ENCODE measurements at places on chromosomes 12 and 14. TPM values are rescaled to one million over a fixed set of nuclear protein-coding genes. Genes with fewer than 3 reads are reported as not detected.

GRCh38 chr12:49965836-49966235 lies 4.2 kb downstream of the AQP5 start:
- H3K27me3 ChIP-seq, result peaks cover 6% of the 10 kb centered on the region
- H3K4me1 ChIP-seq, result peaks cover 39% of the 10 kb centered on the region
- H3K36me3 ChIP-seq, result no peaks in the 10 kb centered on the region
- H3K27ac ChIP-seq, result no peak overlapping the region

DNA sequence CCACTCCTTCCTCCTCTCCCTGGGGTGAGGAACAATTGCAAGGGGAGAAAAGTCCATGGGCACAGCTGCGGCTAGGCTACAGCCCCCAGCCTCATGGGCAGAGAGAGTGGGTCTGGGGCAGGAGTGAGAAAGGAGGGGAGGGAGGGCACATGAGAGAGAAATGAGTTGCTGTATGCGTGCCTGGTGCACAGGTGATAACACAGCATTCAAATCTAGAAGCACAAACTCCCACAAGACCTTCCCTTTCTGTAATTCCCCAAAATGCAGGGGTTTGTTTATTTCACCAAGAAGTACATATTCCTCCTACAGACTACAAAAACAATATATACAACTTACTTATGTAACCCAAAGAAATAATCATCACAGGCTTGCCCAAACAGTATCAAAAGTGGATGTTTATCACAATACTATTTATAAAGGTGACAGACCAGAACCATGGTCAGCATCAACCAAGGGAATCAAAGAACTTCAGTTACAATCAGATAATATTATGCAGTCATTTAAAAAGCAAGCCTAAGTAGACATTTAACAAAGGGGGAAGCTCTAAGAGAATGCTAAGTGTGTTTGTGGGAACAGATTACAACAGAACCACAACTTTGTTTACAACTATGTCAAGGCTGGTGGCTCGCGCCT lies 54.2 kb downstream of the ITPK1 start:
- no peaks in the 10 kb centered on the region for H3K36me3 ChIP-seq
- no peaks in the 10 kb centered on the region for H3K27me3 ChIP-seq
- no peak overlapping the region for H3K27ac ChIP-seq
- DNase-seq, result no peak
- H3K4me3 ChIP-seq, result no peak overlapping the region

PLEKHG7 gene
- total RNA-seq, result 1.6 TPM

TROAP gene
- total RNA-seq, result not detected

- H3K4me3 ChIP-seq, result no peak overlapping the region
- no peak for DNase-seq
- H3K27ac ChIP-seq, result peak overlapping the region; percentile 74
These were observed 85.7 kb downstream of the KIF26A start for GRCh38 chr14:104224131-104224505.

IL22 gene
- not detected for total RNA-seq

CLEC1A gene
- 1.3 TPM for total RNA-seq

FOXN3 gene
- 61.6 TPM for total RNA-seq

DNA sequence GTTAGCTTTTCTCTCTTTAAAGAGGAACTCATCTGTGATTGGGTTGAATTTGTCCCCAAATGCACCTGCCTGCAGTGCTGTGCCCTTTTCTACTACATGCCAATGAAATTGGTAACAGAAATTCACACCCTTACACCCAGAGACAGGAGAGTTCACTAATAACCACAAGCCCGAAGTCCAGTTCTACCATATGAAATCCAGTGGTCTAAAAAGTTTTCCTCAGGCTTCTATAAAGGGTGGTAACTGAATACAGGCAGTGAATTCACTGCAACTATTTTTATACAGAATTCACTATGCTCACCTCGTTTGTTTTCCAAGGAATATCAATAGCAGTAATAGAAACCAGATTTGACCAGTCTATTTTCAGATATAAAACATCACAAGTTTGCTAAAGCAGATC lies 31.5 kb upstream of the SOS2 start:
- no peak overlapping the region for H3K4me3 ChIP-seq
- H3K36me3 ChIP-seq, result no peaks in the 10 kb centered on the region
- no peaks in the 10 kb centered on the region for H3K4me1 ChIP-seq

DNA sequence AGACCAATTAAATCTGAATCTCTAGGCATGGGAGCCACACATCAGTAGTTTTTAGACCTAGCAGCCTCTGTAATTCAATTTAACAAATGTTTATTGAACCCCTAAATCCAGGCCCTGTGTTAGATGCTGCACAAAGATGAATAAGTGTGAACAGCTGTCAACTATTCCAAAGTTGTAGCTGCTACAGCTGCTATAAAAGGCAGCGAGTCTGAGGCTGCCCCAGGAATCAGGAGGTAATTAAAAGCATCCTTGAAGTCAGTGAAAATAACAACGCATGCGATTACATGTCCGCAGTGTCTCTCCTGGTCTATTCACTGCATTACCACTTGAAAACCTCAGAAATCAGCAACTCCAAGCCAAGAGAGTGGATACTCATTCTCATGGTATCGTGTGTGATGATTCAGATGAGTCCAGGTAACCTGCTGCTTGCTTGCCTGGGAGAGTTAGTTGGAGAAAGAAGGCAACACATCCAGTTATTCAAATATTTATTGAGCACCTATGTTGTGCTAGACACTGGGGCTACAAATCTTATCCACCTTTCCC lies 34.9 kb upstream of the DDHD1 start:
- no peak overlapping the region for H3K4me3 ChIP-seq
- no peak for DNase-seq
- no peak overlapping the region for H3K27ac ChIP-seq
- no peaks in the 10 kb centered on the region for H3K27me3 ChIP-seq

RPL41 gene
- 2,214 TPM for total RNA-seq
